ENCODE measurements at places on chromosomes 6 and 20.

DNA sequence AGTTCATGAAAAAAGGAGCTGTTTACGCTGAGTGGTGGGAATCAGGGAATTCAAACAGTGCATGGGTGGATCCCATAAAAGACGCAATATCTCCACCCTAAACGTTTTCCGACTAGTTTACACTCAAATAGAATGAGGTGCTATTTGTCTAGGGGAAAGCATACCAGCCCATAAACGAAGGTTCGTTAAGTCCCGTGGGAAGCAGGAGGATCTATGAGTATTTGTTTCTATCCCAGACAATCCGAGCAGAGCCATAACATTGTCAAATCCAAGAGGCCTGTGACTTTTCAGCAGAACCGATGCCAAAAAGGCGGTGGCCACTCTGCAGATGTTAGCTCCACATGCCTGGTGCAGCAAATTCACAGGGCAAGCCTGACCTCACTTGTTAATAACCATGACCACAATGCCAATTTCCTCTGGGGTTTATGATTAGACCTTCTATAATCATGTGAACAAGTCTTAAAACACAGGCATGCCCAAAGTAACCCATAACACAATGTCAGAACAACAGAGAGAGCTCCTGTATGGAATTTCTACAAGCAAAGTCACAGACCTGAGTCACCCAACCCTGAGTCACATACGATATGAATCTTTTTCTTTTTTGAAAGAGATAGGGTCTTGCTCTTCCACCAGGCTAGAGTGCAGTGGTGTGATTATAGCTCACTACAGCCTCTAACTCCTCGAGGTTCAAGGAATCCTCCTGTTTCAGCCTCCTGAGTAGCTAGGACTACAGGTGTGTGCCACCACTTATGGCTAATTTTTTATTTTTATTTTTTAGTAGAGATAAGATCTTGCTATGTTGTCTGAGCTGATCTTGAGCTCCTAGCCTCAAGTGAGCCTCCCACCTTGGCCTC, 123.3 kb downstream of the KIF13A start:
- DNase-seq, result peak; percentile 56

GRCh38 chr20:59848182-59848581, 85.3 kb downstream of the SYCP2 start:
- DNase-seq, result no peak

DNA sequence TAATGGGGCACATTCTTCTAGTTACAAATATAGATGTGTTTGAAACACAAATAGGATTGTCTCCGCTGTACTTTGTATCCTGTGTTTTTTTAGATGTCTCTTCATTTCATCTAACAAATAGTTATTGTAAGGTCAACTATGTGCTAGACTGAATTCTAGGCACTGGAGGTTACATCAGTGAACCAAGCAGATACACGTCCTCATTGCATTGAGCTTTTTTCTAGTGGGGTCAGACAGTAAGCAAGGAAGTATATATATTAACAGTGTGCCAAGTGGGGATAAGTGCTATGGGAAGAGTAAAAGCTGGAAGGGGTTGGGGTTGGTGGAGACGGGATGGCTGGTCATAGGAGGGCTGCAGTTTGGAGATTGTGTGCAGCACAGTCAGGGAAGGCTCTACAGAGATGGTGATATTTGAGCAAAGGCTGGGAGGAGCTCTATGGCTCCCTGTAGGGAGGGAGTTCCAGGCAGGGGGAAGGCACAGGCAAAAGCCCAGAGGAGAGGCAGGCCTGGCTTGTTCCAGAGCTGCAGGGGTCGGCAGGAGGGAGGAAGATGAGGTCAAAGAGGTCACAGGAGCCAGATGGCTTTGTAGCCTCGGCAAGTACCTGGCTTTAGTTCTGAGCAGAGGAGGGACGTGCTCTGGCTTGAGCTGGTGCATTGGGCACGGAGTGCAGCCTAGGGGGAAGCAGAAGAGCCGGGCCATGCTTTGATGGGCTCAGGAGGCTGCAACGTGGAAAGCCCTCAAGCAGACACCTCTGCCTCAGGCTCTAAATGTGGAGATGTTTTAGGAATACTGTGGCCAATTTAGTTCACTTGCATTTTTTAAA, 152.3 kb downstream of the ZDHHC14 start:
- no peak for DNase-seq

DNA sequence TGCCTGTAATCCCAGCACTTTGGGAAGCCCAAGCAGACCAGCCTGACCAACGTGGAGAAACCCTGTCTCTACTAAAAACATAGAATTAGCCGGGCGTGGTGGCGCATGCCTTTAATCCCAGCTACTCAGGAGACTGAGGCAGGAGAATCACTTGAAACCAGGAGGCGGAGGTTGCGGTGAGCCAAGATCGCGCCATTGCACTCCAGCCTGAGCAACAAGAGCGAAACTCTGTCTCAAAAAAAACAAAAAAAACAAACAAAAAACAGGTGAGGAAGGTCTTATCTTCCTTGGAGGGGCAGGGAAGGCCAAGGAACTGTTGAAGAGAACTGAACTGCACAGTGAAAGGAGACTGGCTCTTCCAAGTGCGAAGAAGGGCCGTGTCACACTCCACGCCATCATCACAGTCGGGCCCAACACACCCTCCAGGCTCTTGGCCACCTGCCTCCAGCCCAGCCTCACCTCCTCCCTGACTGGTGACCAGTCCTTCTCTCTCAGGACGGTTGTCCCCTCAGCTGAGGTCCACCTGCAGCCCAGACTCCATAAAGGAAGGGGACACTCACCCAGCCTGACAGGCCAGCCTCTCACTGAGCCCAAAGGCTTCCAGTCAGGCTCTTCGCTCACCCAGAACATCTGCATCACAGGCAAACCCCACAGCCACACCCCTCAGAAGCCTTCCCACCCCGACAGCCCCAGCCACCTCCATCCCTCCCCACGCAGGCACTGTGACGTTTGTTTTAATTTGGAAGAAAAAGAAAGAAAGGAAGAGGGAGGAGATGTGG, 4.1 kb downstream of the ZC3H12D start:
- DNase-seq, result no peak

- no peak for DNase-seq
Measured at GRCh38 chr6:138504764-138505689, 5.7 kb upstream of the NHSL1 start.

GRCh38 chr6:164436976-164437375, 872.4 kb downstream of the C6orf118 start:
- DNase-seq, result no peak

DNA sequence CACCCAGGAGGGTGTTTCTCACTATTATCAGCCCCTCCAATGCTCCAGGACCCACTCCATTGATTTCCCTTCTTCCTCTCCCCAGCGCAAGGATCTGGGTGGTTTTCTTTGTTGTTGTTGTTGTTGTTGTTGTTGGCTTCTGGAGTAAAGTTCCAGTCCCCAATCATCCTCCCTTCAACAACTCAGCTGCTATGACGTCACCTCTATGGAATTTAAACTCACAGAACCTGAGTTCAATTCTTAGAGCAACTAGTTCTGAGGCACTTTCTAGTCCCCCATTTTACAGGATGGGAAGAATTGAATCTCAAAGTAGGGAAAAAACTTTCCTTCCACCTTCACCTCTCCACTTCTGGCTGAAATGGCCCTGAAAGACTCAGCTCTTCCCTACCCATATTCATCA, 9.7 kb upstream of the WFDC8 start:
- no peak for DNase-seq

DNA sequence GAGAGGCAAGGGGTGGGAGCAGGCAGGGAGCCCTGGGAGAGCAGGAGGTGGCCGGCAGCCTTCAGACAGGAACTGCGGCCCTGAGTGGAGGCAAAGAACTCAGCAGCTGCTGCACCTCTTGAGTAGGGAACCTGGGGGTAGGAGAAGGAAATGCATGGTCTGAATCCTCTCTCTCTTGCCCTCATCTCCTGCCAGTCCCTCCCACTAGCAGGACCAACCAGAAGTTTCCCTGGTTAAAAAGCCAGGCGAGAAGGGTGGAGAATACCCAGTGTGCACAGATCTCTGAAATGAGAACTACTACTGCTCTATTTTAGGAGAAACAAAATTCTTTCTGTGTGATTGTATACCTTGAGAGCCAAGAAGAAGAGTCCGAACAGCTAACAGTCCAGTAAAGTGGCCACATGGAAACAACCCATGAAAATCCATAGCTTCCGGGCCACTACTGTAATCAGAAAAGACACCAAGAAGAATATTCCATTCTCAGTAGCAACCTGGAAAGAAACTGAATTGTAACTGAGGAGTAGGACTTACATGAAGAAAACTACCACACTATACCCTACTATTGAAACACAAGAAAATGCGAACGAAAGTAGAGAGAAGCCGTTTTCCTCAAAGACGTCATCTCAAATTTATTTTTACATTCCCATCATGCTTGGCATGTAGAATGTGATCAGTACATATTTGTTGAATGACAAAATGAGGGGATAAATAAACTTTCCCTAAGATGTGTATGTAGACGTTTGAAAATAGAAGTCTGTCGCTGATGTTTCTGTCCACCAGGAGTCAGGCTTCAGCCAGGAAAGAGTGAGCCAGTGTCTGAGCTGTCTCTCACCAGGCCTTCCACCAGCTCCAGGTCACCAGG, 25.6 kb downstream of the WRNIP1 start:
- DNase-seq, result peak; percentile 68

DNA sequence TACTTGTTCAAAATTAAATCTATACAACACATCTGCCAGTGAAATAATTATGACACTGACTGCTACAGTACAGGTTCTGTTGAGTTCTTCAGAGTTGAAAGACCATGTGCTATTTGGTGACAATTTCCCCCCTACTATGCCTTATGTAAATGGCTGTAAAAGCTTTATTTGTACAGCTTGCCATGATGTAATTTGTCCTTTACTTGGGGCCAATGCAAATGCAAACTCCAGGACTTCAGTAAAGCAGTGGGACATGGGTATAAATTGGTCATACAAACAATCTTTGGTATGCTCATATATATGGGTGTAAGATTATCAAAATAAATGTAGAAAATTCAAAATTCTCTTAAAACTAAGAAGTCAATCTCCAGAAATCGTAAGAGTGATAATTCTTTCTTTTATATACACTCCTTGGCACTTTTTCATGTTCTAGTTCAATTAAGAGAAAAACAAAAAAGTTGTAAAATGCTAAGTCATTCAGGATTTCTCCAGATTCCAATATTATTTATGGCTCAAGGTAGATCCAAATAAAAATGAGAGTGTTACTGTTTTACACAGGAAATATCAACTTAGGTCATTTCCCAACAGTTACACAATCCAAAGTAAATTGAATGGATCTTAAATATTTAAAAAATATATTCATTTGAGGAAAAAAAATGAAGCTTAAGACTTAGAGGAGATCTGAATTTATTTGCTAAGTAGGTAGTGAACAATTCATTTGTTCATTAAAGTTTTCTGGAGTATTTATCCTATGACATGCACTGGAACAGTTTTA, 1310.5 kb upstream of the CITED2 start:
- no peak for DNase-seq

DNA sequence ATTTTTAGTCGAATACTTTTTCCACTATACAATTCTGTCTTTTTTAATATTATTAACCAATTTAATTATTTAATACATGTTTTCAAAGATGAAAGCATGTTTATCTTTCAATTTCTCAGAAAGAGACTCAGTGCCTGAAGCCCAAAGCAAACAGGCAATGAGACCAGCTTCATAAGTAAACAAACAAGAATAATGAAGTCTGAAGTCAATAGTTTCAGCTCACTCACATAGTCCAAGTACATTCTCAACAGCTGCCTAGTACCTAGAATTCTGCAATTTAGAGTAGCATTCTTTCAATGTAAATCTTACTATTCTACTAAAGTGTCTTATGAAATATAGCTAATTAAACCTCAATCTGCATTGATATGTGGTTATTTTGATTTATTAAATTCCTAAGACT, 626.5 kb upstream of the NRSN1 start:
- no peak for DNase-seq

GRCh38 chr6:6994796-6995195, 113.0 kb upstream of the RREB1 start:
- no peak for DNase-seq

GRCh38 chr6:80767808-80768207, 661.3 kb downstream of the BCKDHB start:
- DNase-seq, result peak; percentile 72

DNA sequence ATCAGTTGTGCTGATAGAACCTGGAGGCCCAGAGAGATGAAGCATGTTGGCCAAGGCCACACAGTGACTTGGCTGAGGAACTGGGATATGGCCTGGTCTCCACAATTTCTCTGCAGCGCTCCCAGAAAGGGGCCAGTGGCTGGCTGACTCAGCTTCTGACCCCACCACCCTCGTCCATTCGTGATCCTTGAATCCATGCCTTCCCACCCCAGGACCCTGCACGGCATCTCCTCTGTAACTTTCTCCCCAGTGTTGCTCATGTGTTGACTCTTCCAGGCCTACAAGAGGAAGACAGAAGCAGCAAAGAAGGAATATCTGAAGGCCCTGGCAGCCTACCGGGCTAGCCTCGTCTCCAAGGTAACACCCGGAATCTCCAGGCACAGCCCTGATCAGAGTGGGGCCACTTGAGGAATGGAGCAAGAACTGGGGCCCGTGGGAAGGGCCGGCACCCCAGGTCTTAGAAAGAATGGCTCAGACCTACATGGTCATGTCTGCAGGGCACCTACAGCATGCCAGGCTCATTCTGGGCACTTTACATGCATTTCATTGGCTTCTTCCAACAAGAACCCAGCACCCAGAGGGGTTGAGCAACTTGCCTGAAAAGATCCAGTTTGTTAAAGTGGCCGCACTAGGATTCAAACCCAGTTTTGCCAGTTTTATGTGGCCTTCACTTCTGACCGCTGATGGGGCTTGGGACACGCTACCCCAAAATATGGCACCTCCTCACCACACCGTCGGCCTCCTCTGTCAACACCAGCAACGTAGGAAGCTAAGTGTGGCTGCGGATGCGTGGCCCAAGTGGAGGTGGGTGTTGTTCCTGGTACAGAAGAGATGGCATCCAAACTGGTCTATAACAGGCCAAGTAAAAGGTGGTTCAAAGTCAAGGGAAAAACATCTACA, 122.2 kb downstream of the JPH2 start:
- DNase-seq, result no peak

DNA sequence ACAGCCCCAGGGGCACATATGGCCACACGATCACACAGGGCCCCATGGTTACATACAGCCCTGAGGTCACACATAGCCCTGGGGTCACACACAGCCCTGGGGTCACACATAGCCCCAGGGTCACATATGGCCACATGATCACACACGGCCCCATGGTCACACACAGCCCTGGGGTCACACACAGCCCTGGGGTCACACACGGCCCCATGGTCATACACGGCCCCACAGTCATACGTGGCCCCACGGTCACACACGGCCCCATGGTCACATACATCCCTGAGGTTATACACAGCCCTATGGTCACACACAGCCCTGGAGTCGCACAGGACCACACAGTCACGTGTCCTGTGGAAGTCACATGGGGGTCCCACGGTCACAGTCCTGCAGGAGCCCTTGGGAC, 120.1 kb downstream of the AGPAT4 start:
- DNase-seq, result no peak

DNA sequence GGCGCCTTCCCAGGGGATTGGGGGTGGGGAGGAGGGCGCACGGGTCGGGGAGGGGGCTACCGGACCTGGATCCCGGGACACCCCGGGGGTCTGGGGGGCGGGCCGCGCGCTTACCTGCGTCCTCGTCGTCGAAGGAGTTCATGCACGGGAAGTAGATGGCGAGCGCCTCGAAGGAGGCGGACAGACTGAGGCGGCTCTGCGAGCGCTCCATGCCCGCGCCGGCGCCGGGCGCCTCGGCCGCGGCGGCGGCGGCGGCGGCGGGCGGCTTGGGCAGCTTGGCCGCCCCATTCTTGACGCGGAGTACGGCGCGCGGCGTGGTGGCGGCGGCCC, 320 bp downstream of the RIMS4 start:
- peak; percentile 20 for DNase-seq

GRCh38 chr6:39882531-39882899, 51.7 kb downstream of the MOCS1 start:
- peak; percentile 90 for DNase-seq

GRCh38 chr6:4677011-4677750, 99.0 kb upstream of the CDYL start:
- no peak for DNase-seq
